CD4-positive, alpha-beta T cell treated with Interleukin-6 at 100 ng/mL for 8 hours (primary cell): ENCODE measurements at places on chromosomes 4 and X.

DNA sequence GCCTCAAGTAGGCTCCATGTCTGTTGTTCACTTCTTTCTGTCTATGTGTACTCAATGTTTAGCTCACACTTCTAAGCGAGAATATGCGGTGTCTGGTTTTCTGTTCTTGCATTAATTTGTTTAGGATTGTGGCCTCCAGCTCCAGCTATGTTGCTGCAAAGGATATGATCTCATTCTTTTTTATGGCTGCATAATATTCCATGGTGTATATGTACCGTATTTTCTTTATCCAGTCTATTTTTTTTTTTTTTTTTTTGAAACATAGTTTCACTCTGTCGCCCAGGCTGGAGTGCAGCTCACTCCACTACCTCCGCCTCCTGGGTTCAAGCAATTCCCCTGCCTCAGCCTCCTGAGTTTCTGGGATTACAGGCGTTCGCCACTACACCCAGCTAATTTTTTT is 5.7 kb upstream of the TMEM150C start:
- DNase-seq = no peak

DNA sequence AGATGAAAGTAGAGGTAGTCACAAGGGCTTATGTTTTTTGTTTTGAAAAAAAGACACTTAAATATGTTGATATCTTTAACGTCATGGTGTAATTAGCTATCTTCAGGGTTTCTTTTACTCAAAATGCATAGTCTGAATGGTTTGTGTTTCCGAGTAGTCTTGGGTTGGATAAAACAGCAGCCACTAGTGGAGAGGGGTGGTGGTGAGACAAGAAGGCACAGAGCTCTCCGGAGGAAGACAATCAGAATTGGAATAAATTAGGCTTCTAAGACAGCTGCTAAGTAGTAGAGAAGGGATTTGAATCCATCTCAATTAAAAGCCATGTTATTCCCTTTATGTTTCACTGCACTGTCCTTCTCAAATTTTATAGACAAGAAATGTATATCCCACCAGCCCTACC is 240.4 kb upstream of the VEGFC start:
- DNase-seq = no peak

GRCh38 chrX:150085881-150086280 is 147.6 kb upstream of the EOLA2 start:
- DNase-seq = no peak

DNA sequence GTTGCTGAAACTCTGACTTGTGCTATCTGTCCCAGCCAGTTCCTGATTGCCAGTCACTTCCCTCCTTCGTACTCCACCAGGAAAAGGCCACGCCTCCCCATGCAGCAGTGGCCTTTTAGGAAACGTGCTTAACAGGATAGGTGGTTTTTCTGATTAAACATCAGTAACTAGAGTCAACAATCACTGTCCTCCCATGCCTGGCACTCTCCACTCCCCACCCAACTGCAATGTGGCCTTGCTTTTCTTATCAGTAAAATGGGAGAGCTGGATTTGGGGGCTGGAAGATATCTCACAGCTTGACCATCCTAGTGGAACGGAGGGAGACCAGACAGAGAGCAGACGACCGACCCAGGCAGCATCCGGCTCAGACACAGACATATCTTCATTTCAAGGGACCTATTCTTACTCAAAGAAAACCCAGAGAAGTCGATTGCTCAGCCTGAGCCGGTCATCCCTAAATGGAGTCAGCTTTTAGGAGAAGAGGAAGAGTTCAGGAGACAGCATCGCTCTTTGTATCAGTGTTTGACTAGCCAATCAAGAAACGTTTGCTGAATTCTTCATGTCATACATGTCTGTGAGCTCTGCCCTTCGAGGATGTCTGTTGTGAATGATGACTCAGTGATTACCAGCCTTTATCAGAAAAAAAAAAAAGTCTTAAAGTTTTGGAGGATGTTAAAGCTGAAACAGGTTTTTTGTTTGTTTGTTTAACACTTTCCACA is 12.7 kb upstream of the UBA6 start:
- DNase-seq = no peak

- peak; percentile 42 for DNase-seq
These were observed 3.9 kb upstream of the SYN1 start for GRCh38 chrX:47623540-47624027.

DNA sequence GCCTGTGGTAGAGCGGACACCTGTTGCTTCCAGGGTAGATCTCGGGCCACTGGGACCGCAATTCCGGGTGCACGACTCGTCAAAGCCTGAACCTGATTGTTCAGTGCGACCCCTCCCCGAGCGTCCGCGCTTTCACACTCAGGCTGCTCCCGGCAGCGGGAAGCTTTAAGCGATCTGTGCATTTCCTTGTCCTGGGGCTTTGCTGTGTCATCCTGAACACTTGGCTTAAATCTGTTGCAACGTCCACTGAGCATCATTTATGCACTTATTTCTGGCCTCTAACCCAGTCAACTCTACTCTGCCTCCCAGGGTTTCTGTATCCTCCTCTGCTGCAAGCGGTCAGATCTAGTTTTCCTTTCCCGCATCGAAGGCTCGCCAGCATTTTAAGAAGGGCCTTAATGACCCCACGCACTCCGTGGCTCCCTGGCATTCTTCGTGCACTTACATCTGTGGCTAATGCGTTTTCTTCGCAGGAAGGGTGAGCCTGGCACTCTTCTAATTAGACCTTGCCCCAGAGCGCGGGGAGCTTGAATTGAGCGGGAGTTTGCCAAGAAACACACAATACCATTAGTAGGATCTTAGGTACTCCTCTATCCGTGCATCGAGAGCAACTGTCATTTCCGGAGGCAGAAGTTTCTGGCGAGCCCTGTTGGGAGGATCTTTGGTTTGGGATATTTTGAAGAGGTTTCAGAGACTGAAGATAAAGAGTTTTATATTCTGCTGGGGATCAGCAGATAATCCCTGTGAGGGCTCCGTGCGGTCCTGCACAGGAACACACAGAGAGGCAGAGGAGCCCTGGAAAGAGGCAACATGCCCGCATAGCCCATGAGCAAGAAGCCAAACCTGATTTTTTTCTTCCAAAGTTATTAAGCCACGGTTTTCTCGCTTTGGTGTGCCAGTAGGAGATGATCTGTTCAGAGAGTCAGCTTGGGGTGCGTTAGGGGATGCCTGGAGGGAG is 654 bp upstream of the DDIT4L start:
- DNase-seq = no peak

GRCh38 chrX:21490341-21490740 is 116.1 kb downstream of the CNKSR2 start:
- DNase-seq = no peak

- DNase-seq = peak; percentile 80
These were observed at the start of gene TAF9B for GRCh38 chrX:78139160-78140123. Gene TAF9B (minus strand): TSS chrX:78139650. CDS start chrX:78139611, 39 bp downstream.
